ENCODE measurements at places on chromosomes 12 and 14. TPM values are rescaled to one million over a fixed set of nuclear protein-coding genes. Genes with fewer than 3 reads are reported as not detected.

Gene NEUROD4
- not detected for total RNA-seq

Gene CPNE8
- total RNA-seq, result 8.4 TPM

Gene WNT1
- total RNA-seq, result not detected

Gene ARG2
- total RNA-seq, result 0.69 TPM

Gene RIPK3
- 1.7 TPM for total RNA-seq

Gene FOXN4
- not detected for total RNA-seq

Gene RNASE1
- 178 TPM for total RNA-seq

Gene CRIP2
- total RNA-seq, result 860 TPM

Gene ST8SIA1
- total RNA-seq, result 1.0 TPM

Gene GPRC5D
- not detected for total RNA-seq

Gene ASB2
- total RNA-seq, result 128 TPM

Gene HOXC6
- not detected for total RNA-seq

Gene RBP5
- total RNA-seq, result 3.2 TPM

Gene KLHL33
- total RNA-seq, result 1.0 TPM

Gene LIN7A
- total RNA-seq, result 9.0 TPM

- H3K27me3 ChIP-seq, result no peaks in the 10 kb centered on the region
- H3K4me3 ChIP-seq, result no peak overlapping the region
- H3K4me1 ChIP-seq, result peaks cover 27% of the 10 kb centered on the region
- no peak for DNase-seq
- no peaks in the 10 kb centered on the region for H3K36me3 ChIP-seq
- no peak overlapping the region for H3K27ac ChIP-seq
Observed at GRCh38 chr14:55328317-55328716, 57.1 kb downstream of the FBXO34 start.

- peaks cover 4% of the 10 kb centered on the region for H3K4me1 ChIP-seq
- no peak overlapping the region for H3K4me3 ChIP-seq
- H3K27me3 ChIP-seq, result peaks cover 19% of the 10 kb centered on the region
- no peak for DNase-seq
- no peaks in the 10 kb centered on the region for H3K36me3 ChIP-seq
Observed at GRCh38 chr12:109621211-109621694, 47.7 kb downstream of the MVK start.

- H3K36me3 ChIP-seq, result no peaks in the 10 kb centered on the region
- DNase-seq, result no peak
- no peak overlapping the region for H3K4me3 ChIP-seq
- H3K27ac ChIP-seq, result peak overlapping the region; percentile 63
- peaks cover 19% of the 10 kb centered on the region for H3K4me1 ChIP-seq
Observed at GRCh38 chr14:95290021-95290420, 29.7 kb downstream of the CLMN start.

DNA sequence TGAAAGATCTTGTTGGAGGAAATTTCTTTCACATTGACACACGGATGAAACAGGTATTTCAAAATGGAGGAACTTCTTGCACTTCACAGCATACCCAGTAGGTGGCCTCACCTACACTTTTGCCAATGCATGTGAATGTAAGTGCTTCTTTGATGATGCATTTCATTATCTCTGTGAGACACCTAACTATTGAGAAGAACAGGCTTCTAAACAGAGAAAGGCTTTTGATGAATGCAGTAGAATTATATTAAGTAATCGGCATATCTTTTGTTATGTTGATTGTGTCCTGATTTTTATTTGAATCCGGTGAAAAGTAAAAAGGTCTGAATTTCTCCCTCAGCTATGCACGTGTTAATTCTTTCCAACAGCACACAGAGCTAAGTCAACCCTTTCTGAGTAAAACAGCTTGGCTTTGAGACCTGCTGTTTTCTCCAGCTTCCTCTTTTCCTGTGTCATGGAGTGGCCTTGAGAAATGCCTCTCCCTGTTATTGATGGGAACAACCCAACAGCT is 399.0 kb downstream of the NAV3 start:
- no peaks in the 10 kb centered on the region for H3K36me3 ChIP-seq
- no peaks in the 10 kb centered on the region for H3K27me3 ChIP-seq
- no peak for DNase-seq

DNA sequence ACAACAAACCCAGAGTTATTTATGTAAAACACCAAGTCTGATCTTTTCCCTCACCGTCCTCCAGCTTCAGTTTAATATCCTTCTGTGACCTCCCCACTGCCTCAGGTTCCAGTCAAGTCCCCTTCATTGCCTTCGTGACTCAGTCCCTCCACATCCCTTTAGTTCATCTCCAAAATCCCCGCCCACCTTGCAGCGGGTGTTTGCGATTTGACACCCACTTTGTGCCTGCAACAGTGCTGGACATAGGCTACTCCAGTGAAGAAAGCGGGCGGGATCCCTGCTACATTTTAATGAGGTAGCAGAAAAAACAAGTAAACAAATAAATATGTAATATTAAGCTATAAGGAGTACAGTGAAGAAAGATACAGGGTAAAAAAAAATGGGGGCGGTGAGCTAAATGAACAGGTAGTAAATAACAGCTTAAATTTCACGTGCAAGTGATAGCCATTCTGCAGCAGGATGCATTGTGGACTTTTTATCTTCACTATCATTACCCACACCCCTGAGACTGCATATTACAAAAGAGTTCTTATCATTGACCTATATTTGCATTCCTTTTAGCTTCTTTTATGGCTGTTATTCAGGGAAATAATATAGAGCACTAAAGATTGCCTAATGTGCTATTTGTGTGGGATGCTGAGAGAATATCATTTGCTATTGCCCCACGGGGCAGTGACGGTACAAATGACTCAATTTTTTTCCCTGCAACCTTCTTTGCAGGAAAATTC is 222.8 kb upstream of the NUDT4 start:
- no peak overlapping the region for H3K4me3 ChIP-seq
- H3K27me3 ChIP-seq, result no peaks in the 10 kb centered on the region
- DNase-seq, result no peak

GRCh38 chr12:129241852-129242251 is 388.6 kb downstream of the GLT1D1 start:
- H3K4me3 ChIP-seq, result no peak overlapping the region
- DNase-seq, result no peak
- no peaks in the 10 kb centered on the region for H3K27me3 ChIP-seq

GRCh38 chr14:42665083-42665482 is 1058.4 kb downstream of the LRFN5 start:
- H3K27ac ChIP-seq, result no peak overlapping the region
- DNase-seq, result no peak
- H3K4me3 ChIP-seq, result no peak overlapping the region
- no peaks in the 10 kb centered on the region for H3K27me3 ChIP-seq
- H3K36me3 ChIP-seq, result no peaks in the 10 kb centered on the region

DNA sequence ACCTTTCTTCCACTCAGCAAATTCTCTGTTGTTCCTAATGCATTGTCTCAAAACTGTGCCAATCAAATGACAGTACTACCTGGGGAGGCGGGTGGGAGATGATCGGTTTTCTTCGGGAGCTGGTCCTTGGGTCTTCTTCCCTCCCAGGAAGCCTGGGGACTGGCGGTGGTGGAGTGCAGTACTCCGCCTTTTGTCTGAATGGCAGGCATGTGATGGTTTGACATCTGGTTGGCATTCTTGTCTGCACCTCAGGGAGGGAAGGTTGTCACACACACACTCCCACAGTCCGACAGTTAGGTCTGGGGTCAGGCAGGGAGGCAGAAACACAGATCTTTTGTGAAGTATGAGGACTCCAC is 114.8 kb downstream of the SNAPC1 start:
- H3K27ac ChIP-seq, result no peak overlapping the region
- H3K27me3 ChIP-seq, result peaks cover 23% of the 10 kb centered on the region
- H3K36me3 ChIP-seq, result no peaks in the 10 kb centered on the region

GRCh38 chr12:94263011-94263811 is 114.8 kb downstream of the PLXNC1 start:
- H3K4me1 ChIP-seq, result peaks cover 73% of the 10 kb centered on the region
- H3K36me3 ChIP-seq, result no peaks in the 10 kb centered on the region
- DNase-seq, result no peak
- no peaks in the 10 kb centered on the region for H3K27me3 ChIP-seq
- peak overlapping the region; percentile 79 for H3K27ac ChIP-seq

GRCh38 chr14:59358102-59358501 is 107.1 kb downstream of the GPR135 start:
- H3K4me1 ChIP-seq, result peaks cover 59% of the 10 kb centered on the region
- no peak overlapping the region for H3K4me3 ChIP-seq
- DNase-seq, result peak; percentile 40
- H3K27ac ChIP-seq, result peak overlapping the region; percentile 79
- H3K27me3 ChIP-seq, result no peaks in the 10 kb centered on the region

GRCh38 chr14:96055753-96056508 is 16.8 kb downstream of the C14orf132 start:
- no peaks in the 10 kb centered on the region for H3K36me3 ChIP-seq
- no peak for DNase-seq
- H3K4me3 ChIP-seq, result no peak overlapping the region

DNA sequence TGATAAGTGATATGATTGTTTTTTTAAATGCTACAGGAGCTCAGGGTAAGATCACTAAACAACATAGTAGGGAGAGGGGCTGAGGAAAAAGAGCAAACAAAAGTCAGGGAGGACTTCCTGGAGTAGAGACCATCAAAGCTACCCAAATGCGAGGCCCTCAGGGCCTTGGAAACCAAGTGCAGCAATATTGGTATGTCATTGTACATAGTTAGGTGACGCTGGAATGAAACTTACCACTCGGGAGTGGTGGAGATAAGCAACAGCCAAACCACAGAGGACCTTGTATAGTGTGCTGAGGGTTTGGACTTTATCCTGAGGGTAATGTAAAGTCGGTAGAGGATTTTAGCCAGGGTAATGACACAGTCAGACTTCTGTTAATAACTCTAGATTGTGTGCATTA is 13.8 kb downstream of the KITLG start:
- H3K27me3 ChIP-seq, result no peaks in the 10 kb centered on the region
- no peak overlapping the region for H3K4me3 ChIP-seq
- no peak overlapping the region for H3K27ac ChIP-seq
- no peaks in the 10 kb centered on the region for H3K36me3 ChIP-seq
- H3K4me1 ChIP-seq, result peaks cover 9% of the 10 kb centered on the region

DNA sequence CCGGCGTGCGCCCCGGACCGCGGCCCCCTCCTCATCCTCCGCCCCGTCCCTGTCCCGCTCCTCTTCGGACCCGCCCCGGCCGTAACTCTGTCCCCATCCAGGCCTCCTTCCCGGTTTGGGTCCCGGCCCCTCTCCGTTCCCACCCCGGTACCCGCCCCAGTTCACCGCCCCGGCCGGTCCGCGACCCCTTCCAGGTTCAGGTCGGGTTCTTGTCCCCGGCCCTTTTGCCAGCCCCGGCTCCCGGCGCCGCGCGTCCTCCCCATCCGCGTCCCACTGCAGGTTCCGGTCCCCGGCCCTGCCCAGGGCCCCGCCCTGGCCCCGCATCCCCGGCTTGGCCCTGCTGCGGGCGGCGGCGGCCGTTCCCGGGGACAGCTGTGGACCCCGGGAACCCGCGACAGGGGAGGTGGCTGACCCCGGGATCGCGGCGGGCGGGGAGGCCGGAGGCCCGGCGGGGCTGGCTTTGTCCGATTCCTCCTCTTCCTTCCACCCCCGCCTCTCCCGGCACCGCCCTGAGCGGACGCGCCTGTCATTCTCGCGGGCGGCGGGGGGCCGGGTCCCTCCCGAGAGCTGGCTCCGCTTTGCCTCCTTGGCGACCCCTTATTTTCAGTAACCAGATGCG is 601 bp downstream of the KLC1 start:
- no peaks in the 10 kb centered on the region for H3K27me3 ChIP-seq
- no peaks in the 10 kb centered on the region for H3K36me3 ChIP-seq
- peak; percentile 70 for DNase-seq
- peaks cover 11% of the 10 kb centered on the region for H3K4me1 ChIP-seq
- peak overlapping the region; percentile 99 for H3K4me3 ChIP-seq

GRCh38 chr12:9948606-9949296 is 16.6 kb upstream of the CLEC2A start:
- no peaks in the 10 kb centered on the region for H3K27me3 ChIP-seq
- H3K27ac ChIP-seq, result no peak overlapping the region
- H3K36me3 ChIP-seq, result no peaks in the 10 kb centered on the region
- DNase-seq, result no peak
- H3K4me1 ChIP-seq, result no peaks in the 10 kb centered on the region

DNA sequence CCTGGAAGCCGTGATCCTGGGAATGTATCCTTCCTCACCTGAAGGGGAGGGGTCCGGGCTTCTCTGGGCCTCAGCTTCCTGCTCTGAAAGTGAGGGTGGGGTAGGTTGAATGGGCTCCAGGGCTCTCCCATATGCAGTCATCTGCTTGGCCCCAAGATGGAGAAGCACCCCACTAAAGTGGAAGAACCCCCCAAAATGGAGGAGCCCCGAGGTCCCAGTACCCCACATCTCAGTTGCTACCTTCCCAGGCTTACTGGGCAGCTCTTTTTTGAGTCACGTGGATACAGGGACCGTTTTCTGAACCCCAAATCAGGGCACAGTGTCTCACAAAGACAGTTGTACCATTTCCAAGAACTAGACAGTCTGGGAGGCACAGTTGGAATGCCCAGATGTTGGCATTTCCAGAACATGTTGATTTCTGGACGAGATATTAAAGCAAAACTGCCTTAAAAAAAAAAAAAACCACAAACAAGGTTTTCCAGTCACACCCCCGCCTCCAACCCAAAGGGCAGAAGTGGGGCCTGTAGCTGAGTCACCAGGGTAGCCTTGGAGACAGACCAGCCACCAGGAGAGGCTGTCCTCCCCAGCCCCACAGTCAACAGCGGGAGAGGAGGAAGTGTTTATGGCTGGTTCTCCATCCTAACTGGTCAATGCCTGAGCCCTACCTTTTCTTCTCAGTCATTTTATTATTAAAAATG is 12.1 kb downstream of the VASH1 start:
- H3K36me3 ChIP-seq, result peaks cover 8% of the 10 kb centered on the region
- peaks cover 54% of the 10 kb centered on the region for H3K4me1 ChIP-seq
- no peaks in the 10 kb centered on the region for H3K27me3 ChIP-seq
- DNase-seq, result peak; percentile 75
- peak overlapping the region; percentile 85 for H3K27ac ChIP-seq

- H3K4me1 ChIP-seq, result peaks cover 4% of the 10 kb centered on the region
- H3K36me3 ChIP-seq, result no peaks in the 10 kb centered on the region
- no peak overlapping the region for H3K4me3 ChIP-seq
- no peaks in the 10 kb centered on the region for H3K27me3 ChIP-seq
- no peak overlapping the region for H3K27ac ChIP-seq
Observed at GRCh38 chr14:94021001-94021400, 5.1 kb upstream of the OTUB2 start.

DNA sequence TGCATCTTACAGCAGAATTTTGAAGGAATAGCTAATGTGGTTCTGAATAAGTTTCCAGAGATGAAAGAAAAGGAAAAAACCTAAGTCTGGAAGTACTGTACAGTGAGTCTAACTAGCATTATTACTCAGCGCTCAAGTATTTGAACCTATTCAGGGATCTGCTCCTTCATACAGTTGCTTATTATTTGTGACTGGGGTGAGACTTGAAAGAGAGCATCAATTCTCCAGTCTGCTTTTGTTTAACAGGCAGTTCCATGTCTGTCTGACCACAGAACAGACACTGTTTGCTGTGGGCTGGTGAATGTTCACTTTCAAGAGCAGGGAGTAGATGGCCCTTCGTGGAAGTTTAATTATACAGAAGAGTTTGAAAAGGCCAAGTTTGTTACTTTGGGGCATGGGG is 9.3 kb downstream of the ETV6 start:
- peaks cover 10% of the 10 kb centered on the region for H3K4me1 ChIP-seq
- no peak overlapping the region for H3K27ac ChIP-seq
- no peak overlapping the region for H3K4me3 ChIP-seq
- no peak for DNase-seq

Data from heart right ventricle (tissue), 16 donors.